ENCODE measurements at places on chromosomes 7 and 10.

DNA sequence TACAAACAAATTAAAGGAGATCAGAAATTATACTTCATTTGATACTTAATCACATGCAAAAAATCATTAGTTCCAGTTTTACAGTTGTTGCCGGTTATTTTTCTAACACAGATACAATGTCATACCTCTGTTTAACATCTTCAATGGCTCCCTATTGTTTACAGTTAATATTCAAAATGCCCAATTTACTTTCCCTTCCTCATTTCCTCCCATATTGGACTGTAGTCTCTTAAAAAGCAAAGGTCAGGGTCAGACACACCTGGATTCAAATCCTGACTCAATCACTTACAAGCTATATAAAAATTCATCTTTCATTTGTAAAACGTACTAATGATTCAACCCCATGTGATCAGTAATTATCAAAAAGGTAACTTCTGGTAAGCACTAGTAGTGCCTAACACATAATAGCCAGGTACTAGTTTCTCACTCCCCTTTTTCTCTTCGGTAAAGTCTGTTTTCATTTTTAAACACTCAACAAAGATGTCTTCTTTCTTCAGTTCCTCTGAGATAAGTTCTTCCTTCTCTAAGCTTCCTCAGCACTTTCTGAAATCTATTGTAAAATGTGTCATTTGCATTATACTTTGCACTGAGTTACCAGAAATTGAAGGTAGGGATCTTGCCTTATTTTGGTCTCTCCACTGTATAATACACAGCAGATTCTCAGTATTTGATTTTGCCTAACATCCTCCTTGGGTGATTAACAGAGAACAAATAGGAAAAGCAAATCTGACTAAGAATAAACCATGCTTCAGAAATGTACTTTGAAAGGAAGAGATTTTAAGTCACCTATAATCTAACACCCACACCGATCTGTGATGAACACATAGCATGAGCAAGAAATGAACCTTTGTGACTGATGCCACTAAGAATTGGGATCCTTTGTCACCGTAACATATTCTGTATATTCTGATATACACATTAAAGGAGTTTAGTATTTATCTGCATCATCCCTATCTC lies 16.1 kb downstream of the KMT2C start:
- H3K27me3 ChIP-seq = no peaks in the 10 kb centered on the region
- H3K27ac ChIP-seq = peak overlapping the region; percentile 82
- peaks cover 25% of the 10 kb centered on the region for H3K4me1 ChIP-seq

GRCh38 chr10:124799211-124799610 lies 2.4 kb upstream of the ABRAXAS2 start:
- no peaks in the 10 kb centered on the region for H3K36me3 ChIP-seq
- peaks cover 19% of the 10 kb centered on the region for H3K4me1 ChIP-seq
- no peak overlapping the region for H3K27ac ChIP-seq
- DNase-seq = no peak

DNA sequence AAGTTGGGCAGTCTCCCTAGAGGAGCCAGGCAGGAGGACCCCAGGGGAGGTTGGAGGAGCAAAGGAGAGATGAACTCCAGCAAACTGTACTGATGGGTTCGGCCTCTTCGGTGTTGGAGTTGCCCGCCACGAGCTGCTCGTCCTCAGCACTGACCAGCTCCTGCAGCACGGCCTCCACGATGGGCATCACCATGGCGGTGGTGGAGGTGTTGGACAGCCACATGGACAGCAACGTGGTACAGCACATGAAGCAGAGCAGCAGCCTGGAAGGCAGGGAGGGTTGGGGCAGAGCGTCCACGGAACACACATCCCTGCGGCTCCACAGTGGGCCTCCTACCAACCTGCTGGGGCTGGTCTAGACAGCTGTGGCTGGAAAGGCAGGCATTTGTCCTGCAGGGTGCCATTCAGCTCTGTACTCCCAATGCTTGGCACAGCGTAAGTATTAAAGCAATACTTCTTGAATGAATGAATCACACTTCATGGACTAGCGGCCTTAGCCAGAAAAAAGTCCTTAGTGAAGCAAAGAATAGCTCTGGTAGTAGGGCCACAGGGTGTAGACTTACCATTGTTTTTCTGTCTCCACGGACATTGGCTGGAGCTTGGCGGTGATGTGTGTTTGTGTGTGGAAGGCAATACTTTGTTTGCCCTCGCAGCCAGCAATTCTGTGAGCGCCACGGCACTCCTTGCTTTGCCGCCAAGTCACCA lies 21.8 kb downstream of the SLC13A4 start:
- H3K36me3 ChIP-seq = no peaks in the 10 kb centered on the region
- DNase-seq = no peak
- H3K4me3 ChIP-seq = no peak overlapping the region

DNA sequence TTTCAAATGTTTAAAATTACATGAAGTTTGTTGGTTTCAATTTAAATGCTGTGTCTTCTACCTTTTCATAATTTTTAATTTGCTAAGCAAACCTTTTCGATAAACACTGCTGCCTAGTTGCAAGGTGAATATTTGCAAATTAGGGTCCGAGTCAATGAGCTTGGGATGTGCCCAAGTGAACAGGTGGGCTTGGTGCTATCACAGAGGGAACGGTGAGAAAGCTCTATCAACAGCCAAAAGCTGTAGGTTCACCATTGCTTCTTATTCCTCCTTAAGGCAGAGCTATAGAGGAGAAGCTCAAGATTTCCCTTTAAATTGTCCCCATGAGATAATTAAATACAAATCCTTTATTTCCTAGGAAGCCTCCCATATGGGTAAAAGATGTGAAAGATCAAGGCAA lies 245.3 kb upstream of the CELF2 start:
- H3K36me3 ChIP-seq = no peaks in the 10 kb centered on the region
- H3K4me1 ChIP-seq = no peaks in the 10 kb centered on the region
- no peak overlapping the region for H3K4me3 ChIP-seq
- H3K27ac ChIP-seq = no peak overlapping the region
- no peak for DNase-seq

DNA sequence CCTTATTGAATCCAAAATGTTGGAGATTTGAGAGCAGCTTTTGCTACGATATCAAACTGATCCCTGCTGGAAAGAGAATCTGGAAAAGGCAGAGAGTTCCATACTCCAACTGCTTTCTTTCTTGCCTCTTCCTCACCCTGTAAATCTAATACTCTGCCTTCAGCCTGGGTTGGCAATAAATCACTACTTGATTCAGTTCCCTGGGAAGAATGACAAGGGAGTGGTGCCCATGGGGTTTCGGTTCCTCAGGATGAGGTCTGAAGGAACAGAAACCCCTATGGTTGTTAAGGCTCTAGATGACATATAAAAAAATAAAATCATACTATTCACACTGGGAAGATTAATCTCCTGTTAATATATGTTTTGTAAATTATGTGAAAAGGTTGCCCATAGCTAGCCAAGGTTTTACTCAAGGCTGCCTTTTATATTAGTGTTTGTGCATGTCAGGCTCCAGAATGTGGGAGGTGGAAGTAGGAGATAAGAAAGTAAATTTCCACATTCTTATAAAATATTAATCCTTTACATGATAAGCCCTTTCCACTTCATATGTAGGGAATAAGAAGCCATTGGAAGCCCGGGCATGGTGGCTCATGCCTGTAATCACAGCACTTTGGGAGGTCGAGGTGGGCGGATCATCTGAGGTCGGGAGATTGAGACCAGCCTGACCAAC lies 106.2 kb upstream of the CACNA2D1 start:
- no peak overlapping the region for H3K27ac ChIP-seq
- H3K27me3 ChIP-seq = no peaks in the 10 kb centered on the region
- no peaks in the 10 kb centered on the region for H3K36me3 ChIP-seq
- H3K4me3 ChIP-seq = no peak overlapping the region
- DNase-seq = no peak
- H3K4me1 ChIP-seq = no peaks in the 10 kb centered on the region

GRCh38 chr7:48035967-48036478 lies 680 bp downstream of the C7orf57 start:
- peaks cover 59% of the 10 kb centered on the region for H3K27me3 ChIP-seq
- DNase-seq = no peak
- H3K27ac ChIP-seq = no peak overlapping the region

GRCh38 chr7:127625331-127625730 lies 7.4 kb upstream of the PAX4 start:
- H3K4me1 ChIP-seq = peaks cover 18% of the 10 kb centered on the region
- H3K36me3 ChIP-seq = no peaks in the 10 kb centered on the region
- DNase-seq = no peak
- H3K27ac ChIP-seq = no peak overlapping the region

- H3K36me3 ChIP-seq = no peaks in the 10 kb centered on the region
- peaks cover 34% of the 10 kb centered on the region for H3K27me3 ChIP-seq
- no peak overlapping the region for H3K4me3 ChIP-seq
- no peak for DNase-seq
- no peaks in the 10 kb centered on the region for H3K4me1 ChIP-seq
Observed at GRCh38 chr10:68188835-68189234, 43.1 kb downstream of the ATOH7 start.

DNA sequence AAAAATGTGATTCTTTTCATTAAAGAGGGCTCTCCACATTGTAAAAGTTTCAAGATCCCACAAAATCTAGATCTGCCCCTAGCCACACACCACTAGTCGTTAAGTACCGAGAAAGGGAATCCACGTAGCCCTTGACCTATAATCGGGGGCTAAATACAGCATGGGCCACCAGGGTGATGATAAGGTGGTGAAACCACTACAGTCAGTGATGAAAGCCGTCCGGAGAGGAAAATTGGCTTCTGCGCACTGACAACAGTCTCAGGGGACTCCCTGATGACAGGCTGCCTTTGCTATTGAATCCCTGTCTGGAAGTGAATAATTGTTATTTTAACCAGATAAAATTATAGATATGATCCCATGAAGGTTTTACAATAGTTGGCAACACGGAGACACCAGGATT lies 4.6 kb downstream of the TECTB start:
- H3K4me3 ChIP-seq = no peak overlapping the region
- H3K36me3 ChIP-seq = no peaks in the 10 kb centered on the region
- no peak overlapping the region for H3K27ac ChIP-seq
- peaks cover 23% of the 10 kb centered on the region for H3K27me3 ChIP-seq

GRCh38 chr10:32980242-32980557 lies 22.2 kb upstream of the ITGB1 start:
- peak overlapping the region; percentile 88 for H3K27ac ChIP-seq
- DNase-seq = no peak
- peaks cover 32% of the 10 kb centered on the region for H3K4me1 ChIP-seq
- H3K27me3 ChIP-seq = no peaks in the 10 kb centered on the region
- H3K36me3 ChIP-seq = no peaks in the 10 kb centered on the region

- DNase-seq = no peak
- no peak overlapping the region for H3K27ac ChIP-seq
- H3K27me3 ChIP-seq = peaks cover 11% of the 10 kb centered on the region
- no peak overlapping the region for H3K4me3 ChIP-seq
Observed at GRCh38 chr10:71239946-71240795, 27.8 kb downstream of the UNC5B start.

GRCh38 chr7:3880228-3880987 lies 579.4 kb downstream of the SDK1 start:
- H3K4me3 ChIP-seq = no peak overlapping the region
- no peak for DNase-seq
- peaks cover 5% of the 10 kb centered on the region for H3K27me3 ChIP-seq
- no peak overlapping the region for H3K27ac ChIP-seq
- H3K4me1 ChIP-seq = no peaks in the 10 kb centered on the region

- no peak overlapping the region for H3K4me3 ChIP-seq
- DNase-seq = no peak
- no peaks in the 10 kb centered on the region for H3K27me3 ChIP-seq
- peaks cover 3% of the 10 kb centered on the region for H3K4me1 ChIP-seq
- peaks cover 2% of the 10 kb centered on the region for H3K36me3 ChIP-seq
Observed at GRCh38 chr10:93352638-93353383, 129.3 kb downstream of the MYOF start.

- peaks cover 59% of the 10 kb centered on the region for H3K27me3 ChIP-seq
- no peak overlapping the region for H3K27ac ChIP-seq
- no peaks in the 10 kb centered on the region for H3K4me1 ChIP-seq
- no peak overlapping the region for H3K4me3 ChIP-seq
- no peak for DNase-seq
Observed at GRCh38 chr7:43823941-43824340, 45.4 kb downstream of the MRPS24 start.

DNA sequence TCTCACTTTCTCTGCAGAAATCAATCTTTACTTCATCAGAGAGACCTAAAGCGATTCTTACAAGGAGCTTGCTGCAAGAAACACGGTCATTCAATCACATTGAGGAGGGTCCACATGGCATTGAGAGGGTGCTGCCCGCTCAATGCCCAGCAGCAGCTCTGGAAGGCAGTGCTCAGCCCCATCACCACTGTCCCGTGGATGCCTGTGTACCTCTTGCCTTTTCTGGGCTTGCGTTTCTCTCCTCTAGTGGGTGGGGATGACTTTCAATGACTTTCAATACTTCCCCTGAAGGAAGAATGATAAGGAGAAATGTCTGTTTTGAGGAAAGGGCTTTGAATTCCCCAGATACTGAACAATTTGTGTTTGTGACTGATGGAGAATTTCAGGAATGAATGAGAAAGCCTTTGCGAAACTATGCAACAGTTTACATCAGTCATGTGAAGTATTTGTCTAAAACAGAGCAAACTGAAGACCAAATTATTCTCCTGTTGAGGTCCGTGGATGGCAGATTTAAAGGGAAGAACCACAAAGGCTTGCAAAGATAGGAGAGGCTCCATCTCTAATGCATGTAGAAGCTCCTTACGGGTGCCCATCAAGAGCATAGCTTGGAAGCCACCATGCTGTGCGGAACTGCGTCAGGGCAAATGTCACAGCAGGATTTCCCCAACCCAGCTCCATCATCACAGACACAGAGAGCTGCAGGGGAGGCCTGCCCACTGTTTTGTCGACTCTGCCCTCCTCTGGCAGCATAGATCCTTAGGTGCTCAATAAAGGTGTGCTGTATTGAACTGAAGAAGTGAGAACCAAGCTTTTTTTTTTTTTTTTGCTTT lies 6.6 kb upstream of the ZNF22 start:
- DNase-seq = no peak
- no peak overlapping the region for H3K4me3 ChIP-seq
- no peaks in the 10 kb centered on the region for H3K36me3 ChIP-seq

GRCh38 chr10:124181656-124182055 lies 88.3 kb upstream of the CHST15 start:
- no peak for DNase-seq
- no peaks in the 10 kb centered on the region for H3K36me3 ChIP-seq
- no peak overlapping the region for H3K27ac ChIP-seq
- peaks cover 8% of the 10 kb centered on the region for H3K27me3 ChIP-seq
- H3K4me3 ChIP-seq = no peak overlapping the region
- peaks cover 20% of the 10 kb centered on the region for H3K4me1 ChIP-seq

- DNase-seq = peak; percentile 60
- peaks cover 60% of the 10 kb centered on the region for H3K4me1 ChIP-seq
- H3K27me3 ChIP-seq = no peaks in the 10 kb centered on the region
- H3K36me3 ChIP-seq = no peaks in the 10 kb centered on the region
- H3K27ac ChIP-seq = peak overlapping the region; percentile 40
Observed at GRCh38 chr10:119655566-119656001, 4.4 kb downstream of the BAG3 start.

- H3K4me1 ChIP-seq = no peaks in the 10 kb centered on the region
- H3K27me3 ChIP-seq = no peaks in the 10 kb centered on the region
- H3K4me3 ChIP-seq = no peak overlapping the region
- H3K27ac ChIP-seq = no peak overlapping the region
- no peaks in the 10 kb centered on the region for H3K36me3 ChIP-seq
- DNase-seq = no peak
Observed at GRCh38 chr7:117385363-117386109, 41.8 kb downstream of the ASZ1 start.

Measured in activated T-cell treated with anti-CD3 and anti-CD28 coated beads, Interleukin-2, amount 50 U/mL, for 72 hours (primary cell).